ENCODE measurements at places on chromosomes 1 and 21.

DNA sequence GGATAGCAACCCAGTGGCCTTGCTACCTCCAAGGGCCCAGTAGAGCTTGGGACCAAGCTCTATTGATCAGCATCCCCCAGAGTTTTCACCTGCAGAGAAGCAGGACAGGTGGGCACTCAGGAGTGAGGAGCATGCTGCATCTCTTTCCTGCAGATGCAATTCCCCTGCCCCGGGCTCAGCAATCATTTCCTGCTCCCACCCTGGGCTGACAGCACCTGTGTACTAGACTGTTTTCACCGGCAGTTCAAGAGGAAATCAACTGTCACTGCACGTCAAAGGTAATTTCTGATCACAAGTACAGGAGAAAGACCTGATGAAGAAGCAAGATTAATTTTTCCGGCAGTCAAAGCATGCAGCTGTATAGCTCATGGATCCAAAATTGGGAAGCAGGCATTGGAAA lies 8.8 kb upstream of the NT5C1A start:
- no peaks in the 10 kb centered on the region for H3K36me3 ChIP-seq
- DNase-seq: peak; percentile 55
- peaks cover 27% of the 10 kb centered on the region for H3K4me1 ChIP-seq

DNA sequence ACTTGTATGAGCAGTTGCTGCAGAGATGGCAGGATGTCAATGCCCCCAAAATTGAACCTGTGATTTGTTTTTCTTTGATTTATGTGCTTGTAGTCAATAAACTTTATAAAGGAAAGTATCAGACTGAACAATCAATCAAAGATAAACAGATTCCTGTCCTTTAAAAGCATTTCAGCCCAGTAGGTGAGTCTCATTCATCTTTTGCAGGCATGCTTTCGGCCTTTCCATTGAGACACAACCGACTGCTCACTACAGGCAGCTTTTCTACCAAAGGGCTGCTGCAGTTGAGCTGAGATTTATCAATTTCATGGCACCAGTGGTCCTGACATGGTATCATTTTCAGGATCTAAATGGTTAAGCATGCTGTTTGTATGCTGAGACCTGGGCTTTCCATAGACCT lies 513.6 kb upstream of the PTBP2 start:
- H3K4me3 ChIP-seq: no peak overlapping the region
- no peaks in the 10 kb centered on the region for H3K4me1 ChIP-seq
- no peaks in the 10 kb centered on the region for H3K36me3 ChIP-seq

GRCh38 chr21:23480591-23481270 lies 2126.6 kb downstream of the MRPL39 start:
- no peaks in the 10 kb centered on the region for H3K4me1 ChIP-seq
- no peak overlapping the region for H3K27ac ChIP-seq
- no peak for DNase-seq
- H3K27me3 ChIP-seq: no peaks in the 10 kb centered on the region

DNA sequence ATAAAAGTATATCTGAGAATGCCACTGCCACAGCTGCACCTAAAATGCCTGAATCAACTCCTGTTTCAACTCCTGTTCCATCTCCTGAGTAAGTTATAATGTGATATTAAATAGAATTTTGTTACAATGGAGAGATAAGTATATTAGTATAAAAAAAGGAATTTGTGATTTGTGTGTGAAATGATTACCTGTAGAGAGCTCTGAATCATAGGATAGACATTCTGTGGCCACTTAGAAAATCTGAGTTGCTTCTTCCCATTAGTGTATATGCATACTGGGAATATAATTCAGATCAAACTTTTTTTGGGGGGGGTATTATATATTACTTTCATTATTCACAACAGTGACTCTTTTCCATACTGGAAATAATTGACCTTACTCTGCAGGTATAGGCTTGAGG lies 52.9 kb downstream of the SUCO start:
- no peaks in the 10 kb centered on the region for H3K27me3 ChIP-seq
- no peak for DNase-seq
- no peaks in the 10 kb centered on the region for H3K36me3 ChIP-seq
- no peak overlapping the region for H3K27ac ChIP-seq
- H3K4me3 ChIP-seq: no peak overlapping the region
- H3K4me1 ChIP-seq: no peaks in the 10 kb centered on the region

GRCh38 chr1:210624722-210625121 lies 296.0 kb downstream of the HHAT start:
- H3K4me1 ChIP-seq: no peaks in the 10 kb centered on the region
- H3K27me3 ChIP-seq: no peaks in the 10 kb centered on the region
- DNase-seq: no peak
- no peaks in the 10 kb centered on the region for H3K36me3 ChIP-seq

DNA sequence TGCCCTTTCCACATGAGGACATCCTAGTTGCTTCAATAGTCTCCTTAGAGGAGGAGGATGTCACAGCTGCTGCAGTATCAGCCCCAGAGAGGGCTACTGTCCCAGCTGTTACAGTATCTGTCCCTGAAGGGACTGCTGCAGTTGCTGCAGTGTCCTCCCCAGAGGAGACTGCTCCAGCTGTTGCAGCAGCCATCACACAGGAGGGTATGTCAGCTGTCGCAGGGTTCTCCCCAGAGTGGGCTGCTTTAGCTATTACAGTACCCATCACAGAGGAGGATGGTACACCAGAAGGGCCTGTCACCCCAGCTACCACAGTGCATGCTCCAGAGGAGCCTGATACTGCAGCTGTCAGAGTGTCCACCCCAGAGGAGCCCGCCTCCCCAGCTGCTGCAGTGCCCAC lies 78.5 kb upstream of the BMP8A start:
- H3K4me1 ChIP-seq: peaks cover 22% of the 10 kb centered on the region
- no peak overlapping the region for H3K4me3 ChIP-seq
- no peak for DNase-seq
- no peak overlapping the region for H3K27ac ChIP-seq

DNA sequence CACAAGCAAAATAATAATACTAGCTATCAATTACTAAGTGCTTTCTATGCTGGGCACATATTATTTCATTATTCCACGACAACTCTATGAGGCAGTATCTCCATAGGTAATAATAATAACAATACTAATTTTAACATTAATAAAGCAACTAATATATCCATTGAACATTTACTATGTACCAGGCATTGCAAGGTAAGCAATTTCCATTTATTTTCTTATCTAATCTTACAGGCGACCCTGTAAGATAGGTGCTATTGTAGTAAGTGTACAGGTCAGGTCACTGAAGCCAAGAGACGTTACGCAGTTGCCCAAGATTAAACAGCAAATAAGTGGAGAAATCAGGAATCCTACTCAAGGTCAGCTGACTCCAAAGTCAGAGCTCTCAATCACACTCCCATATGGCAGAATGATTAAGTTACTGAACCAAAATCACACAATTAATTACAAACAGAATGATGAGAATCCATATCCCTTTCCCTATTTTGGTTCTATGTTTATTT lies 198.4 kb downstream of the SLC45A1 start:
- no peaks in the 10 kb centered on the region for H3K36me3 ChIP-seq
- H3K27ac ChIP-seq: no peak overlapping the region
- H3K4me1 ChIP-seq: no peaks in the 10 kb centered on the region
- no peak for DNase-seq
- H3K27me3 ChIP-seq: no peaks in the 10 kb centered on the region

- no peak for DNase-seq
- no peak overlapping the region for H3K27ac ChIP-seq
- no peak overlapping the region for H3K4me3 ChIP-seq
- H3K36me3 ChIP-seq: no peaks in the 10 kb centered on the region
- H3K4me1 ChIP-seq: no peaks in the 10 kb centered on the region
These were observed 298.7 kb downstream of the NPHP4 start for GRCh38 chr1:5693568-5693967.

- no peaks in the 10 kb centered on the region for H3K4me1 ChIP-seq
- H3K27ac ChIP-seq: no peak overlapping the region
- H3K36me3 ChIP-seq: no peaks in the 10 kb centered on the region
- no peak overlapping the region for H3K4me3 ChIP-seq
- no peak for DNase-seq
These were observed 19.2 kb upstream of the EPHA2 start for GRCh38 chr1:16174886-16175598.

- no peaks in the 10 kb centered on the region for H3K4me1 ChIP-seq
- no peak within 1 kb of the TSS for H3K27ac ChIP-seq
- DNase-seq: no peak
These were observed at the start of gene RGSL1 for GRCh38 chr1:182450087-182450486. Gene RGSL1, plus strand, starts transcription at chr1:182450146. Its CDS starts 20 bp downstream, at chr1:182450166.

GRCh38 chr21:37072274-37072987 lies 440 bp downstream of the PIGP start:
- H3K27me3 ChIP-seq: no peaks in the 10 kb centered on the region
- peak overlapping the region; percentile 32 for H3K27ac ChIP-seq

GRCh38 chr1:241847540-241847795 lies 536 bp upstream of the EXO1 start:
- no peak for DNase-seq
- H3K27ac ChIP-seq: peak overlapping the region; percentile 96
- H3K27me3 ChIP-seq: no peaks in the 10 kb centered on the region
- H3K36me3 ChIP-seq: peaks cover 3% of the 10 kb centered on the region
- H3K4me3 ChIP-seq: peak overlapping the region; percentile 98

- peak; percentile 25 for DNase-seq
- peak overlapping the region; percentile 68 for H3K27ac ChIP-seq
- no peaks in the 10 kb centered on the region for H3K27me3 ChIP-seq
- H3K4me3 ChIP-seq: no peak overlapping the region
- H3K4me1 ChIP-seq: peaks cover 28% of the 10 kb centered on the region
These were observed 172.6 kb upstream of the HMCN1 start for GRCh38 chr1:185561629-185562028.

GRCh38 chr1:2556277-2556677 lies at the start of gene TNFRSF14:
Gene TNFRSF14, plus strand, starts transcription at chr1:2556371. Its CDS starts 294 bp downstream, at chr1:2556665.
- H3K27me3 ChIP-seq: no peaks in the 10 kb centered on the region
- H3K27ac ChIP-seq: peak within 1 kb of the TSS; percentile 85
- peak within 1 kb of the TSS; percentile 93 for H3K4me3 ChIP-seq
- no peaks in the 10 kb centered on the region for H3K36me3 ChIP-seq

DNA sequence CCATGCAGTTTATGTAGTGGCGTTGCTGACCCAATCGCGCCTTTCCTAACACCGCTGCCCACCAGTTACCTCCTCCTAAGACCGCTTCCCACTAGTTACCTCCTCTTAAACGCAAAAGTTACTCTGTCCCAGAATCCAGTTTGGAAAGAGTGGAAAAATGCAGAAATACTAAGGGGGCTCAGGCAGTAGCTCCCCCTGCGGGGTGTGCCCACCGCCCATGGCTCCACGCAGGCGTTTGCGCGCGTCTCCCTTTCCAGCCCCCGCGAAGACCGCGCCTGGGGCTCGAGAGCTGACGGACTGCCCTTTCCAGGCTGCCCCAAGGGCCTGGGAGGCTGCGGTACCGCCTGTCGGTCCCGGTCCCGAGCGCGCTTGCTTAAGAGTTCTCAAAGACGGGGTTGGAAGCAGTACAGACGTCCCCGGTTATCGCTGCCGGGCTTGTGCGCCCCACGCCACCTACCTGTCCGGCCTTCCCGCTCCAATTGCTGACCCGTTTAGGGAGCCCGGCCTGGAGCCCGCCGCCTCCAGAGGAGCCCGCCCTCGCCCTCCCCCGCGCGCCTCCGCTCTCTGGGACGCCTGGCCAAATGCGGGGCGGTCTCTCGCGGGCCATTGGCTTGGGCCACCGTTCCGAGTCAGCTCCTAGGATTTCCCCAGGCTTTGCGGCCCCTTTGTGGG lies 414.1 kb upstream of the ESRRG start:
- DNase-seq: no peak
- H3K36me3 ChIP-seq: no peaks in the 10 kb centered on the region

GRCh38 chr21:45114072-45114471 lies 39.7 kb downstream of the ADARB1 start:
- H3K4me1 ChIP-seq: peaks cover 36% of the 10 kb centered on the region
- DNase-seq: no peak
- H3K4me3 ChIP-seq: no peak overlapping the region
- no peak overlapping the region for H3K27ac ChIP-seq
- peaks cover 86% of the 10 kb centered on the region for H3K27me3 ChIP-seq

GRCh38 chr1:167158111-167158812 lies 62.4 kb upstream of the POU2F1 start:
- no peaks in the 10 kb centered on the region for H3K4me1 ChIP-seq
- H3K27me3 ChIP-seq: no peaks in the 10 kb centered on the region
- DNase-seq: no peak
- no peak overlapping the region for H3K27ac ChIP-seq

- DNase-seq: no peak
- no peak overlapping the region for H3K4me3 ChIP-seq
- H3K27me3 ChIP-seq: no peaks in the 10 kb centered on the region
- no peak overlapping the region for H3K27ac ChIP-seq
- no peaks in the 10 kb centered on the region for H3K36me3 ChIP-seq
These were observed 370.1 kb downstream of the PTBP2 start for GRCh38 chr1:97091679-97092078.

DNA sequence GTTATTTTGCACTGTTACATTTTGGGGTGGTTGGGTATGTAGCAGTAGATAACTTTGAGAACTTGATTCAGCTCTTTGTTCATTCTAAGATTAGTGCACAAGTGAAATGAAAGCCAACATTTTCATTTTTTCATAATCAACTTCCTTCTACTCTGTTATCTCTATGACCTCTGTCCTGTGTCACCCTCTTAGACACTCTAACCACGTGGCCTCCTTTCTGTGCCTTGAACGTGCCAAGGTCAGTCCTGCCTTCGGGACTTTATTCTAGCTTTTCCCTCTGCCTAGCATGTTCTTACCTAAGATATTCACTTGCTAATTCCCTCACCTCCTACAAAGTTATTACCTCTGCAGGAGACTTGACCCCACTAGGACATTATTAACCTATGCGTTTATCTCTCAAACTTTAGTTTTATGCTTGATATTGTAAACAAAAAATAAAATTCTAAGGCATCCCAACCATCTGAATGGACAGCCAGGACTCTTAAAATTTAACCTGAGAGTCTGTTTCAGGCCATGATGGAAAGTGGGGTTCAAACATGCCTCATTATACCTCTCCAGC lies 19.2 kb upstream of the EDEM3 start:
- H3K27me3 ChIP-seq: no peaks in the 10 kb centered on the region
- H3K4me3 ChIP-seq: no peak overlapping the region
- DNase-seq: no peak
- H3K4me1 ChIP-seq: no peaks in the 10 kb centered on the region
- no peaks in the 10 kb centered on the region for H3K36me3 ChIP-seq
- H3K27ac ChIP-seq: no peak overlapping the region

GRCh38 chr1:91031081-91031480 lies 9.2 kb upstream of the ZNF644 start:
- H3K4me1 ChIP-seq: 0 out of 2 replicates have a peak, but pooled peaks cover 6% of the 10 kb centered on the region
- H3K4me3 ChIP-seq: no peak overlapping the region
- H3K36me3 ChIP-seq: no peaks in the 10 kb centered on the region

- H3K27ac ChIP-seq: no peak overlapping the region
- no peak for DNase-seq
- no peak overlapping the region for H3K4me3 ChIP-seq
- H3K27me3 ChIP-seq: no peaks in the 10 kb centered on the region
- H3K4me1 ChIP-seq: no peaks in the 10 kb centered on the region
These were observed 89.9 kb downstream of the FOXD2 start for GRCh38 chr1:47527653-47528272.

- H3K27ac ChIP-seq: no peak overlapping the region
- no peaks in the 10 kb centered on the region for H3K27me3 ChIP-seq
- no peaks in the 10 kb centered on the region for H3K36me3 ChIP-seq
- H3K4me3 ChIP-seq: no peak overlapping the region
These were observed 28.9 kb downstream of the RUNX3 start for GRCh38 chr1:24900985-24901781.
